GM23248 (cell line): ENCODE measurements at places on chromosomes 12 and 14. TPM values are rescaled to one million over a fixed set of nuclear protein-coding genes. Genes with fewer than 3 reads are reported as not detected.

- DNase-seq: peak; percentile 46
Observed at GRCh38 chr14:103848175-103849077, 1.1 kb upstream of the PPP1R13B start.

DNA sequence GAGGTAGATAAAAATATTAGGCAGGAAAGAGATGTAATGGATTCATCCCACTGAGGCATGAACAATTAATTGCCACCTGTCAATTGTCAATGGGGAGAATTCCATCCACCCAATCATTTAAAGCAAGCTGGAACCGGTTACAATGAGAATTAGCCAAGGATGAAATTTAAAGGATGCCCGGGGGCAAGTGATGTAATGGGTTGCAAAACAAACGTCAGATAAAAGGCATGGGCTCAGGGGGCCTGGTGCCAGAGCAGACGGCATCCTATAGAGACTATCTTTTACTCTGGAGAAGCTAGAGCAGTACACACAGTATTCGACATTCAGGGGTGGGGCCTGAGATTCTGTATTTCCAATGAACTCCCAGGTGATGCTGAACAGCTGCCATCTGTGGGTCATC, 80.5 kb upstream of the ZFP36L1 start:
- no peak for DNase-seq

GRCh38 chr12:38890102-38890855, 15.1 kb downstream of the CPNE8 start:
- DNase-seq: no peak

DNA sequence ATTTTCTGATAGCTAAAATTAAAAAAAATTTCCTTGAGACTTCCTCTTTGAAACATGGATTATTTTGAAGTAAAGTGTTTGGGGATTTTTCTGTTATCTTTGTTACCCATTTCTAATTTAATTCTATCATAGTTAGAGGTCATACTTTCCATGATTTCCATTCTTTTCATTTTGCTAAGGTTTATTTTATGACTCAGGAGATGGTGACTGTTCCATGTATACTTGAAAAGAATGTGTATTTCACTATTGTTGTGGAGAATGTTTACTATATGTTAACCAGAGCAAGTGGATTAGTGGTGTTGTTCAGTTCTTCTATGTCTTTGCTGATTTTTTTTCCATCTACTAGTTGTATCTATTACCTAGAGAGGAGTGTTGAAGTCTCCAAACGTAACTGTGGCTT, 250.5 kb upstream of the PELI2 start:
- DNase-seq: peak; percentile 53

- DNase-seq: peak; percentile 68
Observed at GRCh38 chr14:72528059-72528862, 365.6 kb downstream of the DPF3 start.

GRCh38 chr14:91935586-91935985, 11.9 kb downstream of the FBLN5 start:
- DNase-seq: no peak

DNA sequence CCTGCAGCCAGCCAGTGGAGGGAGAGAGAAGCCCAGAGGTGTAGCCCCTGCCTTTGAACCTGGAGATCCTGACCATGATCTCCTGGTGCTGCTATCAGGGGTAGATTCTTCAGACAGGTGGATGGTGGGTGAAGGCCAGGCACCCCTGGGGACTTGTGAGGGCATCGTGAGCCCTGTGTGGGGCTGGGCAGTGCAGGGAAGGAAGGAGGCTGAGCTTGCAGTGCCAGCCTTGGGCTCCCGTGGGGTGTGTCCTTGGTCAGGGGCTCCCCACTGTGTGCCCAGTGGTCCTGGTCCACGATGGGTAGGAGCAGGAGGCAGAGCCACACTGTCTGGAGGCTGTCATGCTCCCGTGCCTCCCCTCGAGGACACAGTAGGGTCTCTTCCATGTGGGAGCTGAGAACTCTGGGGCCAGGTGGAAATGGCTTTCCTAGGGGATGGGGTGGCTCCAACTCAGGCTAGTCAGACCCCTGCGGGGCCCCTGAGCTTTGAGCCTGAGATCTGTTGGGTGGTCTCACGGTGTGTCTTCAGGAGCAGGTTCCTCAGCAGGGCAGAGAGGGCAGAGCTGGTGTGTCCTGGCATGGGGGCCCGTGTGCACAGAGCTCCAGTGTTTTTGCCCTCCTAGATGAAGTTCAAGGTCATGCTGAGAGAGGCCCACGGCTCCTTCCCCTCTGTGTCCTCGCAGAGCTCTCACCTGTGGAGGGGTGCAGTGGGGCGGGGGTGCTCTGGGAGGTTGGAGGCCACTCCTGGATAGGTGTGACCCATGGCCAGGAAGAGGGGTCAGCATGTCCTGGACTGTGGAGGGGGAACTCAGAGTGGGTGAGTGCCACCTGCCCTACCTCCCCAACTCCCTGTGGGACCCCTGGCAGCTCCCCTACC, 25.0 kb downstream of the RTL1 start:
- no peak for DNase-seq

- DNase-seq: no peak
Observed at GRCh38 chr12:52382854-52383253, 2.6 kb downstream of the KRT84 start.

DNA sequence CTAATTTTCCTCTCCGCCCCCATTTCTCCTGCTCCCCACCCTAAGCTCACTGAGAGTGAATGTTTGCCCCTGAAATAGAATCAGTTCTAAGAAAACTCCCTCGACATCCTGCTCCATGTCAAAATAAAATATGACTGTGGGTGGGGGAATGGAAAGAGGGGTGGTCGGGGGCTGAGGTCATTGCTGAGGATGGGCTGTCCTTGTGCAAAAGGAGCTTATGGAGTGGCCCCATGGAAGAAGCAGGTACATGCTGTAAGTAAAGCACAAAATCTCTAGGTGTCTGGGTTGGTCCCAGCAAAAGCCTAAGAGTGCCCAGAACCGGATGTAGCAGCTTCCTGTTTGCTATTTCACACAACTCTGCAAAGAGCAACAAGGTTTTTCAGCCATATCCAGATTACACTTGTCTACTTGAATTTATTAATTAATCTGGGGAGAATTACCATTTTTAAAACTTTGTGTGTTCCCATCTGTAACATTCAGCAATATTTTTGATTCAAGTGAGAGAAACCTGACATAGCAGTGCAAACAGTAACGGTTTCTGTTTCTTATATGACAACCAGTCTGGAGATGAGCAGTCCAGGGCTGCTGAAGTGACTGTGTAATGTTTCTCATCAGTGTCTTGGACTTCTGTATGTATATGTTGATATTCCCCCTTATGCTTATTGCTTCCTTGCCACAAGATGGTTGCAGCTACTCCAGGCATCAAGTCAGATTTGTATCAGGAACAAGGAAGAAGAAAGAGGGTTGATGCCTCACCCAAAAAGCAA, 40.4 kb upstream of the GZMB start:
- DNase-seq: no peak

DNA sequence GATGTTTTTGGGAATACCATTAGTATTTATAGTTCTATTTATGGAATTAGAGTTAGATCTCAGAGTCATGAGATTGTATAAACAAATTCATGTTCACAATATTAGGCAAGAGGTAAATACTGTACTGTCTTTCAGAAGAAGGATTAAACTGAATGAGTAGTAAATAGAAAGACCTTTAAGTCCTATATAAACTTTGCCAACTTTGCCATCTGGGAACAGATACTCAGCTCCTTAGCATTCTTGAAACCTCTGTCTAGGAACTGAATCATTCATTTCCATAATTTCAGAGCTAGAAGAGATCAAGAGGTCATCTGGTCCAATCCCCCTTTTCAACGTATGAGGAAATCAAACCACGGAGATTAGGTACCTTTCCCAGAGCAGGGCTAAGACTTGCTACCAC, 141.1 kb downstream of the CAND1 start:
- peak; percentile 59 for DNase-seq

- DNase-seq: no peak
Observed at GRCh38 chr14:106419376-106419965, 893.1 kb downstream of the TMEM121 start.

- DNase-seq: no peak
Observed at GRCh38 chr12:19642345-19642744, 203.1 kb downstream of the AEBP2 start.

GRCh38 chr14:80315681-80316080, 104.4 kb upstream of the DIO2 start:
- DNase-seq: peak; percentile 46

Gene KCNJ8
- total RNA-seq: 17.8 and 19.6 TPM in 2 replicates

Gene SLC4A8
- 2.6 and 4.3 TPM in 2 replicates for total RNA-seq

Gene TMEM132D
- not detected in 2 replicates for total RNA-seq

Gene GXYLT1
- 14.6 and 16.6 TPM in 2 replicates for total RNA-seq

Gene SERPINA12
- total RNA-seq: not detected in 2 replicates
